Dermis microvascular lymphatic vessel endothelial cell (primary cell): ENCODE measurements at places on chromosomes 4 and X. TPM values are rescaled to one million over a fixed set of nuclear protein-coding genes. Genes with fewer than 3 reads are reported as not detected.

The MAGEC3 gene
- total RNA-seq, result not detected in 2 replicates

The KCND1 gene
- total RNA-seq, result 0.13 and 0.25 TPM in 2 replicates

The BMP3 gene
- not detected in 2 replicates for total RNA-seq

The SRP72 gene
- 60.2 and 66.9 TPM in 2 replicates for total RNA-seq

The CAPN6 gene
- total RNA-seq, result not detected in 2 replicates

The GPAT3 gene
- total RNA-seq, result 14.5 and 17.3 TPM in 2 replicates

The G3BP2 gene
- 173 and 174 TPM in 2 replicates for total RNA-seq

The FGF2 gene
- 7.0 and 10.3 TPM in 2 replicates for total RNA-seq

The DUSP21 gene
- total RNA-seq, result not detected in 2 replicates

The SLITRK2 gene
- not detected in 2 replicates for total RNA-seq

The CSAG2 gene
- total RNA-seq, result not detected in 2 replicates

The TRIM75 gene
- total RNA-seq, result not detected in 2 replicates

The NKAP gene
- 2.4 and 2.8 TPM in 2 replicates for total RNA-seq

The STK32B gene
- 22.5 and 23.1 TPM in 2 replicates for total RNA-seq

GRCh38 chrX:25344161-25344936 lies 328.6 kb upstream of the ARX start:
- DNase-seq, result no peak

DNA sequence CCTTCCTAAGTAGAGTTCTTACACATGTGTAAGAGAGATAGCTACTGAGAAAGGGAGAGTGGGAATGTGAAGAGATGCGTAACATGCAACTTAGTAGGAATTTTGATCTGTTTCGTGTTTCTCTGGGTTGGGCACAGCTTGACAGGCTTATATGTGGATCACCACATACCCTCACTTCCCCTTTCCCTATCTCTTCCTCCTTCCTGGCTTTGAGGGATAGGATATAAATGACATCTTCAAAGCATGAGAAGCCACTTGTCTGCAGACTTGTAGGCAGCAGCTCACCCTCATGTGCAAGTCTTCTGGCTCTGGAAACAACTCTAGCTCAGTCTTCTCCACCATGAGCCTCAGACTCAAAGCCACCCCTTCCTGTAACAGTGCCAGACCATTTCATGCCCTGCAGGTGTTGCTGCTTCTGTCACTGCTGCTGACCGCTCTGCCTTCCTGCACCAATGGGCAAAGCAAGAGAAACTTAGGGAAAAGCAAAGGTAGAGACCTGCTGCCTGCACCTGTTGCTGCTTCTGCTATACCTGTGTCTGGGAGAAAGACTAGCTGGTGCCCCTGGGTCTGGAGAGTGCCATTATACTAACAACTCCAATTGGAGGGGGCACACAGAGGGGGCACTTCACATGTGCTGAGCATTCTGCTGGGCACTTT lies 5.4 kb upstream of the PF4V1 start:
- no peak for DNase-seq

GRCh38 chrX:134803551-134804183 lies 145.4 kb upstream of the PLAC1 start:
- no peak for DNase-seq

DNA sequence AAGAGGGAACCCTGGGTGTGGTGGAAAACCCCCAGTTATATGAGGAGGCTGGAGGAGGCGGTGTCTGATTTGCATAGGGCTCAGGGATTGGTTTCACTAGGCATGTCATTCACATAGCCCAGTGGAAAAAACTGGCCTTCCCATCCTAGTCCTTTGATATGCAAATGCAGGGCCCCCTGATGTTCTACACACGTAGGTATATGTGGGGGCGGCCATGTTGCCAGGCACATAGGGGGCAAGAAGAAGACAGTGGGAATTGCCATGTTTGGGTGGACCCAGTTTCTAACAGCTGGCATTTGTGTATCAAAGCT lies 34.0 kb upstream of the ENPP6 start:
- no peak for DNase-seq

- no peak for DNase-seq
Observed at GRCh38 chr4:156252358-156252921, 298.8 kb upstream of the CTSO start.

DNA sequence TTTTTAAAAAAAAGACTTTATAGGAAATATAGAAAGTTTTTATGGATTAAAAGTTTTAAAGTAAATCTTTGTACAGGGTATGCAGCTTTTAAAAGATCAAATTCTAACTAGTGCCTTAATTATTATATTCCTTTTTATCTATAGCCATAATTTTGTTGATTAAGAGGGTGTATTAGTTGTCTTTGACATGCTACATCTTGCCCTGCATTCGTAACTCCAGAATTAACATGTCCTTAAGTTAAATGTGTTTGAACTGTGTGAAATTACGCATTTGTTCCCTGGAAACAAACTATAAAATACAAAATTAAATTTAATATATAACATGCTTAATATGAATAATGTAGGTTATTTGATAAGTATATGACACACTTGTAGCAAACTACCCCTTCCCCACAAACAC lies 66.3 kb downstream of the PTPN13 start:
- DNase-seq, result no peak

GRCh38 chrX:144946666-144947065 lies 300.6 kb upstream of the SPANXN1 start:
- no peak for DNase-seq

- no peak for DNase-seq
Observed at GRCh38 chr4:69697536-69698242, 44.6 kb upstream of the UGT2A1 start.

DNA sequence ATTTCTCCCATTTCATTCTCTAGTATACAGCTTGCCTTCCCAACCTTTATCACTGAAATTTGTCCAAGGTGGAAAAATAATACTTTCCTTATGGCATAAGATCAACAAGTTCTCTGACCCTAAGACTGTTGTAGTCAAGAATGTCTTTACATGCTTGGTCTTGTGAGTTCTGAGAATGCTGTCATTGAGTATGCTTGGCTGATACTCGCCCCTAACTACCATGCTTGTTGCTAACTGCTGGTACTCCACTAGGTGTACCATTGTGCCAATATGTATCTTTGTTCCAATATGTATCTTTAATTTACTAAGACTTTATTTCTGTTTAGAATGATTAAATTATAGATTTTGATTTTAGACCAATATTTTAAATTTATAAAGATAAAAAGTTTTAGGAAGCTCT lies 796.4 kb downstream of the PCDH7 start:
- DNase-seq, result no peak

DNA sequence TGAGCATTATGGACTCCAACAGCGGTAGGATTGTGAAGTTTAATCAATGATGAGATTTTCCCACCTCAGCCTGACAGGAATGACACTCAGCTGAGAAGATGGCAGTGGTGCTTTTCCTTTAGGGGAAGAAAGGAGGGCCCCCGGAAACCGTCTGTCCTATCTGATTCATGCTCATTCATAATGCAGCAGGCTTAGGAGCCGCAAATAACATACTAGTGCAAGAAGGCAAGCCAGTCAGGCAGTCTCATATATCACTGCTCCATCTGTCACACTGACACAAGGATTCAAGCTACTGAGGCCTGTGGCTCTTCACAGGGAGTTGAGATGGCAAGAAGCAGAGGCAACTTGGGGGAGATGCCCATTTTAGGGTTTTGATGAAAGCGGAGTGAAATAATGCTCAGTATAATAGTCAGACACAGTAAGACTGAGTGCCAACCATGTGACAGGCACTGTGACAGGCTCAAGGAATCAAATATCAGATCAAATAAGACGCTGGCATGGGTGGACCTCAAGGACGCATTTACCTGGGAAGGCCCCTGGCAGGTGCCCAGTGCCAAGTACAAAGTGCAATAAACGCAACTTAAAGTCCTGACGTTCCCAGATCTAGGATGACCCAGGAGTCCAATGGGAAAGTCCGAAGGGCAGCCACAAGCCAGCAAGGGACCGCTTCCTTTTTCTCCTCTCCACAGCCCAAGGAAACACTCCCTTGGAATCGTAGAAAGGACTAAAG lies 63.4 kb downstream of the FHDC1 start:
- DNase-seq, result no peak

DNA sequence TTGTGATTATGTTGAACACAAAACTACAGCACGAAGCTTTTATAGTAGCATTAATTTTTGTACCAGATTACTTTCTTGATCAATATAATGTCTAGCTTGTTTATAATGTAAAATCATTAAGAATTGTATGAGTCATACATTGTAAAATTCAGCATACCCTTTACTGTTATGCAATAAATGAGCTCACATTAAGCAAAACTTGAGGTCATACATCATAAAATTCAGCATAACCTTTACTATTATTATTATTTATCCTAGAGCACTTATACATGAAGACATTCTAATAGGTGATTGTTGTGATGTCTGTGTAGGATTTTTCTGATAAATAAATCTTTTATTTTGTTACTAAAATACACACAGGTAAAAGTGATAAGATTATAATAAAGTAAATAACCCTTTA lies 49.4 kb downstream of the DTHD1 start:
- no peak for DNase-seq

GRCh38 chr4:26337612-26338011 lies 16.8 kb downstream of the RBPJ start:
- DNase-seq, result no peak

DNA sequence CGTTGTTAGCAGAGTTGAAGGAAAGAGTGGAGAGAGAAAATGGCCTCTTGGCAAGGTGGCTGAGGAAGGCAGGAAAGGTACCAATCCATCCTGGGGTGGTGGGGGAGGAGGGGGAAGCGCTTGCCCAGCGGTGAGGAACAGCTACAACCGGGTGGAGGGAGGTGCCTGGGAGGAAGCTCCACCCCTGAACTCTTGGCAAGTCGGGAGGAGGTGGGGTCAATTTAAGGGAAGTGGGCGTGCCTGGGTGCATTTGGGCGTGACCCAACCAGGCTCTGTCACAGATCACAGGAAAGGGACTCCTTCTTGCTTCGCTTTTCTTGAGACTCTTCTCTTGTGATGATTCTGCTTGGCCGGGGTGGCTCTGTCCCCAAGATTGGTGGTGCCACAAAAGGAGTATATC lies 41.7 kb downstream of the BCORL1 start:
- DNase-seq, result peak; percentile 48

DNA sequence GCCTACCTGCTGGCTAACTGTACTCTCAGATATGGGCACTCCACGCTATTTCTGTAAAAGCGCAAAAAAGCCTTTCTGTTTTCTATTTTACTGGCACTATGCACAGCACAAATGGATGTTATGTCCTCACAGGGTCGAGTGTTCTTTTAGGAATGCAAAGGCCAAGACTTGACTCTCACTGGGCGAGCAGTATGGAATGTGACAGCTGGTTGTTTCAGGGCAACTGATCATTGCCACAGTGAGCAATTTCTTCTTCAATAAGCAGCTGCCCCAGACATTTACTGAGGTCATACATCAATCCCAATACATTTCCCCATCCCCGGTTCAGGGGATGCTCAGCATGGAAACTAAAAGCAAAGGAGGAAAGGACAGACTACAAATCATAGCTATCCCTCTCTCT lies 58.2 kb downstream of the PDE5A start:
- DNase-seq, result no peak

- no peak for DNase-seq
Observed at GRCh38 chrX:131735127-131735526, 191.3 kb downstream of the OR13H1 start.

DNA sequence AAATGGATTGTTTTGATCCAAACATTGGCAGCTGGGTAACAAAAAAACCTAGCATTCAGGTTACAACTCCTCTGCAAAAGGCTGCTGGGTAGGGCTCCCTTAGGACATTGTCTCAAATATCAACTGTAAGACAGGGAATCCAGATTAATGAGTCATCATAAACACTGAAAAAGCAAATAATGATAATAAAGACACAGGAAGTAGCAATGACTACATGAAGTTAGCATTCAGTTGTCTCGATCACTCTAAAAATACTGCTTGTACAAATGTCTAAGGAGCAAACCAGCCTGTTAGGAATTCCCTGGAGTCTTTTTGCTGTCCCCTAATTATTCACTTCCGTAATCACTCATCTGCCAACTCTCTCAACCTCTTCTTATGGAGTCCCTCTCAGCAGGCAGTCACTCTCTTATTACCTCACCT lies 259.2 kb downstream of the GPC3 start:
- DNase-seq, result no peak

- DNase-seq, result no peak
Observed at GRCh38 chr4:6437826-6438238, 34.6 kb downstream of the PPP2R2C start.

DNA sequence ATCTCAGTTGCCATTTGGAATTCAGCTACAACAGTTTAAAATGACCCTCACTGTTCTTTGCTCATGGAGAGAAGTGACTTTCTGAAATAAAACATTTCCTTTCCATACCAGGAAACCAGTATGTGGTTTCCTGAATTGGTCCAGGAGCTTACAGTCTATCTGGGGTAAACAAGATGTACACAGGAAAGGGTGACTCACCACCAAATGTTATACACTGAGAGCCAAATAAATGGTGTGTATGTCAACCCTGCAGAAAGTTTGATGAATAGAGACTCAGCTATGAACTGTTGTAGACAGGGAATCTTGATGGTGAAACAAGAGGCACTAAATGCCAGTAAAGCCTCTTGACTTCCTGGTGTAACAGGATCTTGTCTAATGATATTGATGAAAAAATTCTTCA lies 100.4 kb downstream of the HS6ST2 start:
- no peak for DNase-seq

DNA sequence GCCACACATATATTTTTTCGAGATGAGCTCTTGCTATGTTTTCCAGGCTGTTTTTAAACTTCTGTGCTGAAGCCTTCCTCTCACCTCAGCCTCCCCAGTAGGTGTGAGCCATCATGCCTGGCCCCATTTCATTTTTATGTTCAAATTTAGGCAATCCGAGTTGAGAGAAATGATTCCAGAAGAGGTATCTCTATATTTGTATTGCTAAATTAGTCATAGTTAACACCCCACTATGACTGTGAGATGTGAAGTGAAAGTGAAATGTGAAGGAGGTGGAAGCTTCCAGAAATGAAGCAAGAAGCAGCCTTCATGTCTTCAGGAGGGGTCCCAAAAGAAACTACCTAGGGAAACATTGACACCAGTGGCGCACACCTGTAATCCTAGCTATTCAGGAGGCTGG lies 17.7 kb downstream of the APELA start:
- no peak for DNase-seq

DNA sequence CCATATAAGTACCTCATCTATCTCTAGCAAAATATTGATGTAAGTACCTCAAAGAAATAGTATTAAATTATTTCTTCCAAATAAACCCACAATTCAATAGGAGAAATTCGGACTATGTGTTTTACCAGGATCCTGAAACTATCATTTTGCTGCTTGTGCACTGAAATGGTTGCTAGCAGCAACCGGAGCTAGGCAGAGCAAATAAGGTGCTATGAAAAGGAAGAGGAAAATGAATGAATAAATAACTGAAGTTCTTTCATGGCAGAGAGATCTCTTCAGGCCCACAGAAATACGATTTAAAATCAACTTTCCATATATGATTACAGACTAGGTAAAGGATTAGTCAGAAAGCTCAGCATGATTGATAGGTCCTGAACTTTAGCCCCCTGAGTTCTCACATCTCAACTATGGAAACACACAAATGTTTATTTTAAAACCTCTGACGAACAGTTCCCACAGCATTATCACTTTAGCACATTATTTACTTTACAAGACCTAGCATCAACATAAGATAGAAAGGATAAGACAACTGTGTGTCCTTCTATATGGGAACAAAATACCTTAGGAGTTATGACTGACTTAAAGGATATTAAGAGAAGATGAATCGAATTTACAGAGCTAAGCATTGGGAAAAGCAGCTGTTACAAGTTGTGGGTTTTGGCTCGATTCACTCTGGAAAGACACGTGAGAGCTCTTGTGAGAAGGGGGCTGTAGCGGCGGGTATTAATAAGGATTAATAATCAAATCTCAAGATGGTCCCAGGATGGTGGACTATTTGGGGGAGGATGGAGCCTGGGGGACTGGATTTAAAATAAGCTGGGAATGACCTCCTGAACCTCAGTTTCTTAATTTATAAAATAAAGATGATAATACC lies 104.3 kb downstream of the CORIN start:
- no peak for DNase-seq

GRCh38 chr4:3470244-3471097 lies 7.4 kb downstream of the DOK7 start:
- peak; percentile 43 for DNase-seq
